Inflammatory macrophage treated with lipopolysaccharide for 1 hour (primary cell): ENCODE measurements at places on chromosomes 7 and 10.
A peak's percentile ranks its signal among the peaks of the same experiment; 100 is the strongest.

- DNase-seq, result peak; percentile 66
These were observed 393.1 kb downstream of the EXOC4 start for GRCh38 chr7:133645884-133646391.

- DNase-seq, result no peak
These were observed 390.9 kb upstream of the CELF2 start for GRCh38 chr10:10626734-10627133.

GRCh38 chr7:452791-453455, 66.7 kb downstream of the PDGFA start:
- no peak for DNase-seq

- DNase-seq, result peak; percentile 38
These were observed 27.8 kb downstream of the ZNF33A start for GRCh38 chr10:38038107-38038931.
